ENCODE measurements at places on chromosomes 11 and 22. TPM values are rescaled to one million over a fixed set of nuclear protein-coding genes. Genes with fewer than 3 reads are reported as not detected.

Gene STK33
- not detected for polyA plus RNA-seq

Gene SYCE3
- not detected for polyA plus RNA-seq

Gene RPS6KB2
- polyA plus RNA-seq: 32.7 TPM

Gene TRIM29
- 2.1 TPM for polyA plus RNA-seq

Gene MS4A4E
- 0.56 TPM for polyA plus RNA-seq

Gene UCP3
- 0.80 TPM for polyA plus RNA-seq

Gene MPPED2
- polyA plus RNA-seq: 1.9 TPM

Gene RPLP2
- 1,158 TPM for polyA plus RNA-seq

Gene RCOR2
- polyA plus RNA-seq: 0.59 TPM

Gene ALX4
- polyA plus RNA-seq: 0.01 TPM

Gene EP300
- 14.6 TPM for polyA plus RNA-seq

Gene DEPDC7
- 1.6 TPM for polyA plus RNA-seq

Gene CSTF3
- 6.9 TPM for polyA plus RNA-seq

Gene SLC22A8
- not detected for polyA plus RNA-seq

Gene FAM180B
- polyA plus RNA-seq: 1.8 TPM

Gene E2F8
- polyA plus RNA-seq: 0.02 TPM

Gene GLYAT
- 4.9 TPM for polyA plus RNA-seq

Gene PHETA2
- polyA plus RNA-seq: 7.9 TPM

Gene P2RY2
- 1.0 TPM for polyA plus RNA-seq

Gene CYTH4
- 1.9 TPM for polyA plus RNA-seq

Gene NDUFS8
- 240 TPM for polyA plus RNA-seq

Gene MRGPRE
- polyA plus RNA-seq: not detected

Gene ANGPTL5
- polyA plus RNA-seq: 0.73 TPM

Gene OR8D4
- polyA plus RNA-seq: not detected

Gene SCARF2
- 9.5 TPM for polyA plus RNA-seq

Gene ASCL2
- polyA plus RNA-seq: not detected

Gene OR52N2
- not detected for polyA plus RNA-seq

Gene CEND1
- 0.04 TPM for polyA plus RNA-seq

Gene ENTHD1
- not detected for polyA plus RNA-seq

Gene ALG9
- polyA plus RNA-seq: 13.2 TPM

Gene RASD2
- polyA plus RNA-seq: 1.1 TPM

Gene TNNI2
- not detected for polyA plus RNA-seq

Gene BBOX1
- polyA plus RNA-seq: 0.10 TPM

Gene NPTXR
- 2.7 TPM for polyA plus RNA-seq

Gene YPEL1
- 1.5 TPM for polyA plus RNA-seq

Gene LRRC32
- polyA plus RNA-seq: 101 TPM

Gene KRTAP5-11
- polyA plus RNA-seq: not detected

Gene HBE1
- polyA plus RNA-seq: 0.10 TPM

Gene SLC17A6
- not detected for polyA plus RNA-seq

Gene LRRC56
- 1.5 TPM for polyA plus RNA-seq

Gene BEST1
- polyA plus RNA-seq: 5.2 TPM

Gene TEX54
- polyA plus RNA-seq: not detected

Gene GSTT2
- 2.7 TPM for polyA plus RNA-seq

Gene RAB1B
- 188 TPM for polyA plus RNA-seq

Gene KIAA1671
- 5.5 TPM for polyA plus RNA-seq

Gene SHISAL1
- 0.13 TPM for polyA plus RNA-seq

Gene EXT2
- 18.6 TPM for polyA plus RNA-seq

Gene NLRP14
- polyA plus RNA-seq: not detected

Gene IGLL1
- polyA plus RNA-seq: not detected

Gene DTX4
- polyA plus RNA-seq: 7.0 TPM

Gene OR4D5
- polyA plus RNA-seq: not detected

Gene FAM227A
- polyA plus RNA-seq: not detected

Gene OR52H1
- polyA plus RNA-seq: not detected
